Cardiac muscle cell (in vitro differentiated cells and primary cell): ENCODE measurements at places on chromosomes 2 and 18. TPM values are rescaled to one million over a fixed set of nuclear protein-coding genes. Genes with fewer than 3 reads are reported as not detected.

- H3K36me3 ChIP-seq, result no peaks in the 10 kb centered on the region
- no peaks in the 10 kb centered on the region for H3K4me1 ChIP-seq
- H3K4me3 ChIP-seq, result no peak overlapping the region
- H3K27me3 ChIP-seq, result no peaks in the 10 kb centered on the region
- DNase-seq, result no peak
- no peak overlapping the region for H3K27ac ChIP-seq
Observed at GRCh38 chr2:101912545-101912944, 79.2 kb upstream of the IL1R2 start.

GRCh38 chr2:37819186-37819585 lies 105.9 kb upstream of the RMDN2 start:
- no peaks in the 10 kb centered on the region for H3K4me1 ChIP-seq
- H3K36me3 ChIP-seq, result no peaks in the 10 kb centered on the region
- no peaks in the 10 kb centered on the region for H3K27me3 ChIP-seq
- DNase-seq, result no peak

DNA sequence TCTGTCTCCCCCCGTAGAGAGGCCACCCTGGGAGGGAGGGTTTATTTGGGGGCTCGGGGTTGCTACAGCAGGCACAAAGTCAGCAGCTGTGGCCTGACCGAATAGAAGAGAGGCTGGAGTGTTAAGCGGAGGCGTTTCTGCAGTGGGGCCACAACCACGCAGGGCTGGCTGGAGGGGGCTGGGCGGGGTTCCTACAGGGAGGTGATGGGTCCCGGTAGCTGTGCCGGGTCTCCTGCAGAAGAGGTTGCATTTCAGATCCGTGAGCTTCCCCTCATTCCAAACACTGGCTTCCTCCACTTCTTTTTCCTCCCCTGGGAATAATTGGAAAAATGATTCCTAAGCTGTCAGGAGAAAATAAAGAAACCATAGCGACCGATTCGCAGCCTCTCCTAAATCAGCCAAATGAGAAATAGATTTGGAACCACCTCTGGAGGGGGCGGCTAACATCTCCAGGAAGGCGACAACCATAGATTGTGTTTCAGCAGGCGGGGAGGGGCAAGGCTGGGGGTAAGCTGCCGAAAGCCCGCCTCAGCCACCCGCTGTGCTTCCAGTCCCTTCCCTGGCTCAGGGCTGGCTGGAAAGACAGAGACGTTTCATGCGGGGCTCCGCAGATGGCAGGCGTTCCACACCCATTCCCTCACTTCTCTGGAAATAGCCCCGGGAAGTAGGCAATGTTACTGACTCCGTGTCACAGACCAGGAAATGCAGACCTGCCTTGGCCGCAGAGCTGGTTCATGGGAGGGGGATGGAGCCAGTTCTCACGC lies 85.6 kb upstream of the TAF1B start:
- peak; percentile 40 for DNase-seq
- no peak overlapping the region for H3K27ac ChIP-seq
- no peaks in the 10 kb centered on the region for H3K36me3 ChIP-seq
- H3K4me1 ChIP-seq, result peaks cover 20% of the 10 kb centered on the region
- H3K27me3 ChIP-seq, result no peaks in the 10 kb centered on the region
- no peak overlapping the region for H3K4me3 ChIP-seq

- DNase-seq, result no peak
- H3K36me3 ChIP-seq, result no peaks in the 10 kb centered on the region
- no peak overlapping the region for H3K27ac ChIP-seq
- no peak overlapping the region for H3K4me3 ChIP-seq
- H3K4me1 ChIP-seq, result no peaks in the 10 kb centered on the region
Observed at GRCh38 chr2:3956892-3957291, 253.5 kb downstream of the DCDC2C start.

The THUMPD2 gene
- polyA plus RNA-seq, result 11.8 and 12.1 TPM in 2 replicates

DNA sequence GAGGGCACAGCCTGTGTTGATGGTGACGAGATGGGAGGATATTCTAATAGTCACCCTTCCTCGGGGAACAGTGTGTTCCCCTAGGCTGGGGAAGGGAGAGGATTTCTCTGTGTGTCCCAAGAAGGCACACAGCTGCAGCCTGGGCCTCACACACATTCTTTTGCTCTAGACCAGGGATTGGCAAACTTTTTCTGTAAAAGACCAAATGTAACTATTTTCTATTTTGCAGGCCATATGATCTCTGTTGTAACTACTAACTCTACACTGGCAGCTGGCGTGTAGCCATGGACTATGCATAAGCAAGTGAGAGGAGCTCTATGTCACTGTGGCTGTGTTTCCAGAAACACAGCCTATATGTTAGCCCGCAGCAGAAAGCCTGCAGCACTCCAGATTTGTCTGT lies 65.8 kb downstream of the ARHGAP28 start:
- peaks cover 6% of the 10 kb centered on the region for H3K4me1 ChIP-seq
- H3K36me3 ChIP-seq, result no peaks in the 10 kb centered on the region
- no peaks in the 10 kb centered on the region for H3K27me3 ChIP-seq
